ENCODE measurements at places on chromosomes 1 and 21.

GRCh38 chr1:34776911-34777310, 4.1 kb upstream of the GJB3 start:
- no peak for DNase-seq

DNA sequence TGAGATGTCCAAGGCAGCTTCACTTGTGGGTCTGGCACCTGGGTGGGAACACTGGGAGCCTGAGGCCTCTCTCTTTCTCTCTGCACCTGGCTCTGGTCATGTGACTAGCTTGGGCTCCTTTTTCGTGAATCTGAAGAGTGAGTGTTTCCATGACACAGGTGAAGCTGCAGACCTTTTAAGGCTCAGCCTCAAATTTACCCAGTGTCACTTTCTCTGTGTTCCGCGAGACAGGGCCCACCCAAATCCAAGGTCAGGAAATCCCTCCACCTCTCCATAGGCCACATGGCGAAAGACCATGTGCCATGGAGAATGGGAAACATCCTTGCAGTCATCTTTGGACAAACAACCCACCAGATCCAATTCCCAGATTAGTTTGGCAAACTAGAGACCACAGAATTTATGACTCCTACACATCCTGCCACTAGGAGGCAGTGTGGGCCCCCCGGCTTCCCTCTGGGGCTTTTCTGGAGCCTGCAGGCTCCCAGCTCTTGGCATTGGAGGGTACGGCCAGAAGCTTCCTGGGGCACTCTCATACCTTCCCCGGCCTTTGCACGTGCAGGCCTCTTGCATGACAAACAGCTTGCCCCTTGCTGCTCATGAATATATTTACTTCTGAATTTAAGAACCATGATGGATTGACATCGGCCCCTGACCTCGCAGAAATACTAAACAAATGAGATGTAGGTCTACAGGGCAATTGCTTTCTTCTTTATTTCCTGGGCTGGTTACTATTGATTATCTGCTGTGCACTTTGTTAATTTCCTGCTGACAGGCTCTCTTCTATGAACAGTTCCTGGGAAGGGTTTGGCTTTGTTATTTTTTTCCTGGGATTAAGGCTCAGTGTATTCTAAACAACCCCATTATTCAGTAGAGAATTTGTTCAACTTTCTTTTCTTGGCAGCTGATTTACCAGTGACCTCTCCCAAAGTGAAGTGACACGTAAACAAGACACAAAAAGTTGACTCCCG, 180.7 kb downstream of the KAZN start:
- no peak for DNase-seq

- DNase-seq, result no peak
These were observed 133.7 kb downstream of the RUNX1 start for GRCh38 chr21:34915364-34915841.

GRCh38 chr21:33362044-33362555, 37.3 kb downstream of the IFNAR1 start:
- DNase-seq, result peak; percentile 54

Measured in stimulated activated naive CD4-positive, alpha-beta T cell (primary cell).